Activated CD4-positive, alpha-beta memory T cell treated with anti-CD3 and anti-CD28 coated beads, Interleukin-2, amount 10 ng/mL, durations not matched to agents 7 days and 5 days (primary cell): ENCODE measurements at places on chromosomes 1 and 21. TPM values are rescaled to one million over a fixed set of nuclear protein-coding genes. Genes with fewer than 3 reads are reported as not detected.

DNA sequence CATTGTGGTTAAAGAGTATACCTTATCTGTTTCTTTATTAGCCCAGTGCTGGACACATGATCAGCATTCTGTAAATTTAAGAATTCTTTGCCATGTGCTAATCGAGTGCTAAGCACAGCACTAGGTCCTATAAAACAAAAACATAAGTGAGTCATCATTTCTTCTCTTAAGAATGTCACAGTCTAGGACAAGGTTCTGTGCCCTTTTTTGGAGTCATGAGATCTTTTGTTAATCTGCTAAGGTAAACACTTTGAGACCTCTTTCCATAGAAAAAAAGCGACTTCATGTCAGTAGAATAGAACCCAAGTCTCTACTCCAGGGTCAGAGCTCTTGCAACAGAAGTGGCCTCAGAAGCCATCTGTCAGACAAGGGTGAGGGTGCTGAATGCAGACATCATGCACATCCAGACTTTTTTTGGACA, 70.0 kb upstream of the NFIA start:
- no peak for DNase-seq

Gene DCST1
- not detected for total RNA-seq

DNA sequence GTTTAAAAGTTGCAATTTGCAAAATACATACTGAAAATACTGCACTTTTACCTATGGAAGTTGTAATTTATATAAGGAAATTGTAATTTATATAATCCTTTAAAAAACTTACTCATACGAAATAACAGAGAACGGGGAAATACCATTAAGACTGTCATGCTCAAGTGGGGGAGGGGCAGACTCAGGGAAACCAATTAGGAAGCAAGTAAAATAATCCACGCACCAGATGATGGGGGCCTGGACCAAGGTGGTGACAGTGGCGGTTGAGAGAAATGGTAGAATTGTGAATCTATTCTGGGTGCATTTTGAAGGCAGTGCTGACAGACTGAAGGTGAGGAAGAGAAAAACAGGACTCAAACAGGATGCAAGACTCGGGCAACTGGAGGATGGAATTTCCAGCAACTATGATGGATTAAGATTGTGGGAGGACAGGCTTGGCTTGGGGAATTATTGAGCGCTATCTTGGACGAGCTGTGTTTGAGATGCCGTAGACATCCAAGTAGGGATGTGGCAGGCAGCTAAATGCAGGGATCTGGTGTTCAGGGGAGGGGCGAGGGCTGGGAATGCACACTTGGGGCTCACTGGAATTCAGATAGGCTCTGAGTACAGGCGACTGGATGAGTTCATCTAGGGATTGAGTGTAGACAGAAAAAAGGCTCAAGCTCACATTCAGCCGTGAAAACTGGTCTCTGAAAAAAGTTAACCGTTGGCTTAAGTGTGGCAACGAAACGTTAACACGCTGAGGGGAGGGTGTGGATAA, 977 bp downstream of the LCA5L start:
- DNase-seq = no peak

DNA sequence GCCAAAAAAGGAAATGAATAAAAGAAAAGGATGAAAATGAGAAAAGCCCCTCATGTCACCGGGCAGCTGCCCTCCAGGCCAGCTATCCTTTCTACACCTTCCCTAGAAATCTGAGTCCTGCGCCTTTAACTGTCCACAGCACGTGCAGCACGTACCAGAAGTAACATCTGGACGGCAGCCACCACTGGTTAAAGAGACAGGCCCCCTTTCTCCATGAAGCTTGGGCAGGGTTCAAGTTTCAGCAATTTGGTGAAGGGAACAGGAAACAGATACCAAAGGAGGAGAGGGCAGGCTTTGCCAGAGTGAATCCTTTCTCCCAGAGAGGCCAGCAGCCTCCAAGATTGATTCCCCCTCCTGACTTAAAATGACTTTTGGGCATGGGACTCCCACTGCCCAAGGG, 3.6 kb upstream of the KIAA2013 start:
- DNase-seq = no peak

Gene PDXK
- total RNA-seq = 94.1 TPM

DNA sequence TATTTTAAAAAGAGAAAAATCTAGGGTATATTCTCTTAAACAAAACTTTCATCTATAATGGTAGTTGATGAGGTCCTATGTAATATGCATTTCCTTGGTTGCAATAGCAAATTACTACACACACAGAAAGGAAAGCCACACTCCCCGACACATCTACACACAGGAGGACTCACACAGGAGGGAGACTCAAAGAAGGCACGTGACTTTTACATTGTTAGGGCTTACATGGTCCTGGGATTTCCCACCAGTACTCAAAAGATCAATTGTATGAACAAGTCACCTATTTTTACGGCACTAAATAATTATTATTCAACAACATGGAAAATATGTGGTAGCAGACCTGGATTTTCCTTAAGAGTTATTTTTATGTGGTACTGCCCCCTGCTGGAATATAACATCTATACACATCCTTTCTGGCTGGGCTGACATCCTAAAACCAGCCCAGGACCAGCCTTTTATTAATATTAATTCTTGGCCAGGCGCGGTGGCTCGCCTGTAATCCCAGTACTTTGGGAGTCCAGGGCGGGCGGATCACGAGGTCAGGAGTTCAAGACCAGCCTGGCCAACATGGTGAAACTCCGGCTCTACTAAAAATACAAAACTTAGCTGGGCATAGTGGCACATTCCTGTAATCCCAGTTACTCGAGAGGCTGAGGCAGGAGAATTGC, 33.9 kb upstream of the LGALS8 start:
- DNase-seq = no peak

Gene FABP3
- not detected for total RNA-seq
